Activated T-helper 1 cell treated with anti-CD3 and anti-CD28 coated beads, Interleukin-12 subunit alpha, Interleukin-12 subunit beta, Interleukin-2, Interleukin-4 antibody, amounts not matched to agents 30 ng/mL and 10 ng/mL and 1 ng/mL, durations not matched to agents 14 hours and 24 hours and 36 hours (primary cell): ENCODE measurements at places on chromosomes 3 and 15. TPM values are rescaled to one million over a fixed set of nuclear protein-coding genes. Genes with fewer than 3 reads are reported as not detected.

DNA sequence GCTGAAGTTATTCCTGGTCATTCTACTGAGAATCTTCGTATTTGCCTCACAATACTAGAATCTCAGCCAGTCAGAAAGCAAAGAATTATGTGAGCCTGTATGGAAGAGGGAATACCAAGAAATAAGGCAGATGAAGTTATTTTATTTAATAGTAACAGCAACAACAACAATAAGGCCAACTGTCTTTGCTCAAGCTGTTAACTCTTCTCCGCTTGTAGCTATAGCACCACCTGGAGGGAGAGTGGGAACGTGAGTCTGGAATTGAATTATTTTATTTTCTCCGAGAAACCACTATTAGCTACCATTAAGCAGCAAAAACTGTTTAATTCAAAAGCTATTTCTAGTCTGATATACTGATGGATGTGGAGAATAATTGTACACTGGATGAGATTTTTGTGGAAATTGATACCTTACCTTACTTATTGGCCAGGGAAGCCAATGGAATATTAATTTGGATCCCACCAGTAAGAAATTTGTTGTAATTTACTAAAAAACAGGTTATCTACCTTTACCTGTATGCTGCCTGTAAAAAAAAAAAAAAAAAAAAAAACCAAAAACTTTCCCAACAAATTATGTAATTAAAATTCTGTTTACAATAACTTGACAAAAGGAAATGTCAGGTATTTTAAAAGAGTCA lies 50.1 kb downstream of the CALML4 start:
- no peak for DNase-seq

DNA sequence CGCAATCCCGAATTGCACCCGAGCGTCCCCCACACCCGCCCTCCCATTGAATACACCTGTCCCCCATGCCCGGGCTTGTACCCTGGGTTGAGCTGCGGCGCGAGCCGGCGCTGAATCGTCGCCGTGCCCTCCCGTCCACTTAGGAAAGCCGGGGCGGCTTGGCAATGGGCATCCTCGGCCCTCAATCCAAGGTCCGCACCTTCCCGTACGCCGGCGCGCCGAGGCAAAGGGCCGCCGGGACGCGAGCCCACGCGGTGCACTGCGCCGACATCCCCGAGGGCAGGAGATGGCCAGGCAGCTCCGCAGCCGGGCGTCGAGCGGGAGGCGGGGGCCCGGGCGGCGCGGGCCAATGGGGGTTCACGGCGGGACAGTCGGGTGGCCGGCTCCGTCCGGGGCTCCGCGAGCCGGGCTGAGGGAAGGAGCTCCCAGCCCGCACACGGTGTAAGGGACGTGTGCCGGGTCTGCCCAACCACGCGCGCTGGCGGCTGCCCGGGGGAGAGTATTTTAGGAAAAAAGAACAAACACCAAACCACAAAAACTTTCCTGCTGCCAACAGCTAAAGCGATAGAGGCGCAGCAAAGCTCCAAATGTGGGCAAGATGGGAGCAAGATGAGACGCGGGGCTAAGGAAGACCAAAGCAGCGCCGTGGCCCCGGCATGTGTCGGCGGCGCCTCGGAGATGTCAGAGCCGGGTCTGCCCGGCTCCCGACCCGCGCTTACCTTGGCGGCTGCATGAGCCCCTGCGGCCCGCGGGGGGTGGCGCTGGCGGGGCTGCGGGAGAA lies 621 bp downstream of the RGMA start:
- DNase-seq = peak; percentile 3

The CDCP1 gene
- total RNA-seq = 0.98 and 1.2 TPM in 2 replicates

DNA sequence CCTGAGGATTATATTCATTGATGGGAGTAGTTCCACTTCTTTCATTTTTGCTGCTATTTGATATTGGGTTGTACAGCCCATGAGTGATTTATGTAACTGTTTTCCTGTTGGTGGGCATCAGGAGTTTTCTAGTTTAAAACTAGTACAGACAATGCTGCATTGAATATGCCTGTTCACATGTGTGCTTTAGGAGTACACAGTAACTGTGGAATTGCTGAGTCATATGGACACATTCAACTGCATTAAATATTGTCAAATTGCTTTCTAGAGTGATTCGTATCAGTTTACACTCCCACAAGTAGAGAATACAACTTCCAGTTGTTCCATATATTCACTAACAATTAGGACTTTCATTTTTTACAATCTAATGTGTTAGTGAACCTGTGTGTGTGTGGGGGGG lies 59.8 kb upstream of the THSD4 start:
- DNase-seq = no peak

DNA sequence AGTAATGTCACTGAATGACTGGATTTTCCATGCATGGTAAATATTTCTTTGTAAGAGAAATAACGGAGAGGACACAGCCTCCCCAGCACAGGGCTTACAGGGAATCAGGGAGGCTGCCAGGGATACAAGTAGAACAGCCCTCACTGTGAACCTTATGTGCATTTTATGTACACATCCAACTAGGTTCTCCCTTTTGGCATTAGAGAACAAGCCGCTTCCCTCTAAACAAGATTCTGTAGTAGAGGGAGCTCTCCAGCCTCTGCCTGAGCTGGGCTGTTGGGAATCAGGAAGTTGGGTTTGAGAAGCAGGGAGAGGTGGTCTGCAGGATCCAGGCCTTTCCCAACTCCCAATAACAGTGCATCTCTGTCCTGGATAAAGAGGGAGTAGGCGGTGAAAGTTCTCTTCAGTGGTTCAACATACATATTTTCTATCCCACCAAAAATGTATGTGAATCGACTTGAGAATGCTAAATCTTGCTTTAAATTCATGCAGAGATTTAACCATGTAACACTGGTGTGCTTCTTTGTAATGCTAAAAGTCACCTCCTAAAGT lies 83.7 kb downstream of the ARNT2 start:
- DNase-seq = no peak

DNA sequence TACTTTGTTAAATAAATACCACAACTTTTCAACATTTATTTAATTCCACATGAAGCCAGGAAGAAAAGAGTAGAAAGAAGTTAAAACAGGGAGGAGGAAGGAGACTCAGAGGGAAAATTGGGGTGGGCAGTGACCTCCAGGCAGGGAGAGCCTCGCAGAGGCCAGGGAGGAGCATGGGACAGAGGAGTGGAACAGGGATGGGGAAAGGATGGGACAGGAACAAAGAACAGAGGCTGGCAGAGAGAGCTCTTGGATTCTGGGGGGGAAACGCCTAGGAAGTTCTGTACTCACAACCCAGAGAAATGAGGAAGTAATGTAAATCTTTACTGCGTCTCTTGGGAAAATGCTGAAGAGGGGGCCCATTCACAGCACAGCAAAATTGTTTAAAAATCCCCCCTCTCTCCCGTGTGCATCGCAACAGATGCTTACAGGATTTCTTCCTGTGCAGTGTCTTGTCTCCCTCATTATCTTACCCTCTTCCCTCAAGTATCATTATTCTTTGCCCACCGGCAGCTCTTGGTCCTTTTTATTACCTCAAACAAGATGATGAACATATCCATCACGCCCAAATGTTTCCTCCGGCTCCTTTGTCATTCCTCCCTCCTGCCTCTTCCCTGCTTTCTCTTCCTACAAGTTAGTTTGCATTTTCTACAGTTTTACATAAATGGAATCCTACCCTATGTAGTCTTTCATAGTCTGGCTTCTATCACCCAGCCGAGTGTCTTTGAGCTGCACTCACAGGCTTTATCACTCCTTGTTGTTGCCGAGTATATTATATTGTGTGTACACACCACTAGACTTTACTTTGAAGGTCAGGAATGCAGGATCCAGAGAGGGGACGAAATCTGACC lies 65.5 kb downstream of the ARHGAP31 start:
- DNase-seq = no peak

DNA sequence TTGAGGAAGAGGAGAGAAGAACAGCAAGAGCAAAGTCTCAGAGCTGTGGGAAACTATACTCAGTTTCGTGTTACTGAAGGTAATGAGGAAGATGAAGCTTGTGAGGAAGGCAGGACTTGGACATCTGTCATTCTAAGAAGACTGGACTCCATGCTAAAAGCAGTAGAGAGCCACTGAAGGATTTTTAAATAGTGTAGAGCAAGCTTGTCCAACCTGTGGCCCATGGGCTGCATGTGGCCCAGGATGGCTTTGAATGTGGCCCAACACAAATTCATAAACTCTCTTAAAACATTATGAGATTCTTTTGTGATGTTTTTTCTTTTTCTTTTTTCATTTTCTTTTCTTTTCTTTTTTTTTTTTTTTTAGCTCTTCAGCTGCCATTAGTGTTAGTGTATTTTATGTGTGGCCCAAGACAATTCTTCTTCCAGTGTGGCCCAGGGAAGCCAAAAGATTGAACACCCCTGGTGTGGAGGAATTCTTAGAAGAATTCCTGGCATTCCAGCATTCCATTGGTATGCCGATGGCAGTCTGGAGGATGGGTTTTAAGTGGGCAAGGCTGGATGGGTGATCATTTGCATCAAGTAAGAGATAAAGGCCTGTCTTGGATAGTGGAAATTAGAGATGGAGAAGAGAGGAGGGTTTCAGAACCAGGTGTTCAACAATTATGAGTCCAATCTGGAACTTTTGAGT lies 6.9 kb upstream of the NFKBIZ start:
- DNase-seq = no peak

DNA sequence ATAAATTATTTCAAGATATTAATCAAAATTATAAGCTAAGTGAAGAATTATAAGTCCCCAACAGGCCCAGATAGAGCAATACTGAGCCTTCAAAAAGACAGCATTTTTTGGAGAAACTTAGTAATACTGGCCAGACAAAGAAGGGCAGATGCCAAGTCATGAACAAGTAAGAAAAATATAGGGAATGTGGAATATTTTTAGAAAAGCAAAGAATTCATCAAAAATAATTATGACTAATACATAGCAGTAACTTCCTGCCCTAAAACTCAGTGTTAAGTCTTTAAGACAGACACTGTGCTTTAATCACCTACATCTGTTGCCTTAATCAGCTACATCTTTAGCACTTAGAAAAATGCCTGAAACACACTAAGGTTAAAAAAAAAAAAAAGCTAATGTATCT lies 31.2 kb downstream of the DPH6 start:
- no peak for DNase-seq

The TGM5 gene
- not detected in 2 replicates for total RNA-seq

- DNase-seq = no peak
These were observed 179.9 kb downstream of the PLOD2 start for GRCh38 chr3:145981056-145981455.

The TMEM266 gene
- total RNA-seq = 0.10 and 0.16 TPM in 2 replicates

- DNase-seq = no peak
These were observed 149.2 kb downstream of the CNTN4 start for GRCh38 chr3:2247831-2248230.

DNA sequence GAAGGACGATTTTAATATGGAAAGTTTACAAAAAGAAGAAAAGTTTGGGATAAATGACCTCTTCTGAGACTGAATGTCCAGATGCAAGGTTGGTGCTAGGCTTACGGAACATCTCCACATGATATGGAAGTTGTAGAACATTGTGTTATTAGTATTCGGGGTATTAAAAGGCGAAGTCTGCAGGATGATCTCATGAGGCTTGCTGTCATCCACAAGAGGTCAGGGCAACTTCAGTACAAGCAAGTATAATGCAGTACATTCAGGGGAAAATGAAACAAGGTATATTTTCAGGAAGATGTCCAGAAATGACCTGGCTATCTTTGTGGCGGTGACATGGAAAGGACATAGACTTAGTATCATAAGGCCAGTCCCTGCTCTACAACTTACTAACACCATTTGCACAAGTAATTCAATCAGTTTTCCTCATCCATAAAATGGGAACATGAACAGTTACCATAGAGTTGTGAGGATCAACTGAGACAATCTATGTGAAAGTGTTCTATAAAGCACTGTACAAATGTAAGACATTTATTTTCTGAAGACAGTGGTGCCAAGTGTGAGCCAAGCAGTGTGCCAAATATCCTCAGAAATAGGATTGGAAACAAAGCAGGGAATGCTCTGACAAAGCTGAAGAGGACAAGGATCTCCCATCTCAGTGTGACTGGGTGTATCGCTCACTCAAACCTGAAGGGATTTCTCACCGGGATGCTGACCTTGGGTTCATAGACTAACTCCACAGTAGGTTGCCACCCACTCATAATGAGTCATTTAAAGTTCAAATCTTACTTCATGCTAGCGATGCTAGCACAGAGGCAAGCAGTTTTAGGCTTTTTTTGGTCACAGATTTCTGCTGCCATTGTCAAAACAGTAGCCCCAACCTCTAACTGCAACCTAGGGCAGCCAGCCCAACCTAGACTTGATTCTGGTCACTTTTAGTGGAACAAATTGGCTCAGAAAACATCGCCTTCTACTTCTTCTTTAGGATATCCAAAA lies 118.3 kb downstream of the TIGIT start:
- no peak for DNase-seq

- DNase-seq = no peak
These were observed 207.9 kb upstream of the GADL1 start for GRCh38 chr3:31102196-31102879.

GRCh38 chr3:152356870-152357276 lies 88.1 kb downstream of the MBNL1 start:
- DNase-seq = no peak

DNA sequence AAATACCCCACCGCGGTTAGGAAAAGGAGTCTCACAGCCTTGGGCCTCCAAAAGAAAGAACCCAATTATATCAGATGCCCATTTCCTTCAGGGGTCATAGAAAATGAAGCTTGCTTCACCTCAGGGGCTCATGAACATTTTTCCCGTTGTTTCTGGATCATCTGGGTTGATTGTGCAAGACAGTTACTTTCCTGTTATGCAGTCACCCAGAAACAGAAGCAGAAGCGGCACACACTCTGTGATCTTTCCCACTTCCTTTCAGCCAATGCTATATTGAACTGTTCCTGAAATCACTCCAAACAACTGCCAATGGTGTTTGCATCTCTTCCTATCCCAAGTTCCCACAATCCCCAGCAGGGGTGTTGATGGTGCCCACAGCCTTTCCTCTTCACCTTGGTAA lies 295.6 kb upstream of the RASGRP1 start:
- DNase-seq = no peak

DNA sequence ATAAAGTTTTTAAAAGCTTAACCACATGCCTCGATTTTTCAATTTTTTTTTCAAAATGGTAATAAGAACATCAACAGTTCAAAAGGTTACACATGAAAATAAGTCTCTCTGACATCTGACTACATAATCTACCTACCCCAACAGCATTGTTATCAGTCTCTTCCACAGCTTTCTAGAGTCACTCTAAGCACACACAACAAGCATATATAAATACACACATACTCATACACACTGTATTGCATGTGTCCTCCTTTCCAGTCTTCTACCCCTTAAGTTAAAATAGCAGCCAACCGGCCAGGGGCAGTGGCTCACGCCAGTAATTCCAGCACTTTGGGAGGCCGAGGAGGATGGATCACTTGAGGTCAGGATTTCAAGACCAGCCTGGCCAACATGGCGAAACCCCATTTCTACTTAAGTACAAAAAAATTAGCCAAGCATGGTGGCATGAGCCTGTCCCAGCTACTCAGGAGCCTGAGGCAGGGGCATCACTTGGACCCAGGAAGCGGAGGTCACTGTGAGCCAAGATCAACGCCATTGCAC lies 12.2 kb downstream of the TBL1XR1 start:
- DNase-seq = no peak

The MYO5A gene
- total RNA-seq = 26.2 and 27.8 TPM in 2 replicates
